ENCODE measurements at places on chromosomes 7 and 10.

GRCh38 chr10:22391600-22391999, 46.3 kb downstream of the SPAG6 start:
- no peak for DNase-seq

DNA sequence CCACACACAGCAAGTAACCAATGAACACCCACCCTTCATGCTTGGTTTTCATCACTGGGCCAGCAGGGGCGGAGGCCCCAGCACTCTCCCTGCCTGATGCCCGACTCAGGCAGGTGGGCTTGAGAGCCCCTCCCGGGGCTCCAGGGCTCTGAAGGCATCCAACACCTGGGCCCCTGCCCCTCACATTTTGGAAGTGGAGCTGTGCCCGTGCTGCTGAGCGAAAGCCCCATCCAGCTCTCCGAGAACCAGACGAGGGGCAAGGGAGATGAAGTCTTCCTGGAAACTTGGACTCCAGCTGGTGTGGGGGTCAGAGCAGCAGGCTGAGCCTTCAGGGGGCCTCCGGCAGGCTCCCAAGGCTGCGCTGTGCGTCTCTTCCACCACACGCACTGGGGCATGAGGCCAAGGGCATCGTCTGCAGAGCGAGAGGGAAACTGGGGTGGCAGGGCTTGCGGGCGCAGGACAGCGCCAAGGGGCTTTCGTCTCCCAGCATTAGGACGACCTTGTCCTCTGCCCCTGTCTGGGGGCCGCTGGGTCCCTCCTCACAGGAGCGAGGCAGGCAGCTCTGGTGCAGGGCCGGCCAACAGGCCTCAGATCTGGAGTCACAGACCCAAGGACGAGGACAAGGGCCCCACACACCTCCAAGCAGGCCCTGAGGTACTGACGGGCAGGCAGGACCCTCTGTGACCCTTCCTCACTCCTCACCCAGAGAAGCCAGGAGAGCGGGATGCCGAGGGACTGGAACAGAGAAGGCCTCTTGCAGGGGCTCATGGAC, 108.3 kb upstream of the FAM20C start:
- DNase-seq: no peak

DNA sequence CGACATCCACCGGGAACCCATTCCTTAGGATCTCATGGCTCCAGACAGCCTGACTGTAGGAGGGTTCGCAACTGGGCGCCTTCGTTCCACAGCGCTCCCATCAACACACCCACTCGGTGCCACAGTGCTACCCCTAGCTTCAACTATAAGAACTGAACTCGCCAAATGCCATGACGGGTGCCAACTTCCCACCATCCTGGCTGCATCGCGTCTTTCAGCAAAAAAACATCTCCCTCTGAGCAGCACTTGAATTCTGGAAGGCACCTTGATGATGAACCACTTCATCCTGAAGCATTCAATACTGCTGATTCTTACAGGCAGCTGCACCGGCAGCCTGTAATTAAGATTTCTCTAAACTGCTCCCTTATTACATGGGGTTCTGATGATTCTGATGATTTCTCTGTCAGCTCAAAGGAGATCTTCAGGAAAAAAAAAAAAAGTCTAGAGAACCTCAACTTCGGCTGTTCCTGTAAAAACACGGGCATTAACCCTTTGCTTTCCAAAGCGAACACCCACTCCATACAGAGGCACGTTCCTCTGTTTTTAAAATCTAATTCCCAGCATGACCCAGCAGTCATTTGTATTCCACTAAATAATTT, 1.3 kb downstream of the CYTH3 start:
- DNase-seq: peak; percentile 84

DNA sequence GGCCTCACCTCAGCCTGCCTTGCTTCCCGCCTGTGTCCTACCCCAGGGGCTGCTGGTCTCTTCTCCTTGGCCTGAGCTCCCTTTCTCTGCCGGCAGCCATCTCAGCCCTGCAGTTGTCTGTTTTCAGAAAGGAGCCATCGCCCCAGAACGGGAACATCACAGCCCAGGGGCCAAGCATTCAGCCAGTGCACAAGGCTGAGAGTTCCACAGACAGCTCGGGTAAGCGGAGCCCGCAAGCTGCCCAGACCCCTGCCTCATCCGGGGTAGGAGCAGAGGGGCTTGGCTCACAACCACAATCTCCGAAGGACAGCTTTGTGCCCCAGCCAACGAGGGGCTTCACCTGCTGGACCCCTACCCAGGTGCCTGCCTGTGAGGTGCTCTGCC, 5.3 kb upstream of the DEPP1 start:
- no peak for DNase-seq

- no peak for DNase-seq
Measured at GRCh38 chr10:103637927-103638557, 144.5 kb downstream of the NEURL1 start.

DNA sequence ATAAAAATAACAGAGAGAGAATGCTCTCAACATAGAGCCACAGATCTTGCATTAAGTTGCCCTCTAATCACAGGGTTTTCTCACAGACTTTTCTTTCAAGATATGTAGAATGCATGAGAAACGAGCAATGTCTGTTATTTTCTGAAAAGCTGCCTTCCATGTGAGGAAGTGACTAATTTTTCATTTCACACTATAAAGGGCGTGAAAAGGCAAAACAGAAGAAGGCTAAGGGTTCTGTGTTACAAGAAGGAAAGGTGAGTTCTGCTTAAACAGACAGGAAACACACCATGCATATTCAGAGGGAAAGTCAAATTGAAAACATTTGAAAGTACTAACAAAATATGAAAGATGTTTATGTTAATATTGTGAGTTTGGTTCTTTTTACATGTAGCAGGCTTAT, 189.2 kb downstream of the SEMA3D start:
- no peak for DNase-seq

- DNase-seq: peak; percentile 45
Measured at GRCh38 chr10:123381224-123381623, 227.0 kb downstream of the BUB3 start.

DNA sequence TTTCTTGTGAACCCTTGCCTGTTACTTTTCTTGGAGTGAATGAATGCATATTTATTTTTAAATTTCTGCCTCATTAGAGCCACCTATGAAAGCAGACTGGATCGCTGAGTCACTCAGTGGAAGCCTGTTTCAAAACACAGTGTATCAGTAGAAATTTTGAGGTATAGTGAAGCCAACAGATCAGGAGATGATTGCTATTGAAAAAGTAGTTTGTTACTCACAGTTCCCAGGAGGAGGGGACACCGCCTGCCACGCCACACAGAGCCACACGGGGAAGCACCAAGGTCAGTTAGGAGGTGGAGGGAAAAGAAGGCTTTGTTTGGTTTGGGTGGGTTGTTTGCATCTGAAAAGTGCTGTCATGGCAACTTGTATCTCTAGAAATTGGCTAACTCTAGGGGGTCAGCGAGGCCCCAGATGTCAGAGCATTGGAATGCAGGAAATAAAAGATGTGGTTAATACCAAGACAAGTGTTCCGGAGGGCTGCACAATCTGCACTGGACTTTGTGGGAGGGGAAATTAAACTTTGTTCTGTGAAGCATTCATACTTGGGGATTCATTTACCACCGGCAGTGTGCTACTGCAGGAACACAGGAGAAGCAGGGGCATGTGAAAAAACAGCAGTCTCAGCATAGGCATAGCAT, 106.4 kb upstream of the SDK1 start:
- peak; percentile 93 for DNase-seq

DNA sequence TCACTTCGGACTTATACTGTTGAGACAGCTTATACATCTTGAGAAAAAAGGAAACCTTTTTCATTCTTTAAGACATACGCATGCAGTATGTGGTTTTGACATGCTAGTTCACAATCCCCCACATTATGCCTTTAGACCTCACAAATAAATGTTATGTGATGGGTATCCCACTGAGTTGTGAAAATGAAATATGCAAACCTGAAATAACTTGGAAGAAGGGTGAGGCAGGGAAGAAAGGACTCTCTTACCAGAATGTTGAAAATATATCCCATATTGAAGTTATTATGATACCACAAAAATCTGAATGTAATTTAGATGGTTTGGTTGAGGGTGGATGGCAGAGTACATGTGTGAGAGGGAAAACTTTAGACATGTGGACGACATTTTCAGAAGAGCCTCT, 379.8 kb downstream of the BBS9 start:
- DNase-seq: no peak

DNA sequence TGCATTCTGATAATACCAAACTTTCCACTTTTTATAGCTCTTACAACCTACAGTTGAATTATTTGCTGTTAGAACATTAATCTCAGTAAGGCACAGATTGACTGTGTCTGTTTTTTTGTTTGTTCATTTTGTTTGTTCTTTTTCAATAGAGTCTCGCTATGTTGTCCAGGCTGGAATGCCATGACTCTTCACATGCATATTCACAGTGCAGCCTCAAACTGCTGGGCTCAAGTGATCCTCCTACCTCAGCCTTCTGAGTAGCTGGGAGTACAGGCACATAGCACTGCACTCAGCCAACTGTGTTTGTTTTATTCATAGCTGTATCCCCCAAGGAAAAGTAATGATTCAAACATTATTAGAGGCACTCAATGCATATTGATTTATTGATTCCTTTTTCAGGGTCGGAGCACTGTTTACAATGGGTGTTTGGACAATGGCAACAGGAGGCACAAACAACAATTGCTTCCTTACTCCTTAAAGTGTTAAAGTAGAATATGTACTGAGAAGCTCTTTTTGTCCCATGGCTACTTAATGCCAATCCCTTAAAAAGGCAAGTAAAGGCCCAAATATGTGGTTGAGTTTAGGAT, 61.1 kb downstream of the SNX13 start:
- DNase-seq: no peak

DNA sequence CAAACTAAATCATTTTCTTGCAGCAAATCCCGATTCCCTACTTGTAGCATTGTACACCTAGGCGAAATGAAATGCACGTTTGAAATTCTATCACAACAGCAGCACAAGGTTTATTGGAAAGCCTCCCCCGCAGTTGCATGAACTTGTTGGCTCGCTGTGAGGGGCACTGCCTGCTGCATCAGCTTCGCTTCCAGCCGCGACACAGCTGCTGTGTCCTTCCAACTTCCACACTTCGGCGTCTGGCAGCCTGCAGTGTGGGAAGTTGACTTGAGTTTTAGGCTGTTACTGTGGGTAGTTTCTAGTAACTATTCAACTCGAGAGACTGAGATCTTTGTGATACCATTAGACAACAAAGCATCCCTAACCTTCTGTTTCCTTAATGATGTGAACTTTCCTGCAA, 315.8 kb upstream of the TPK1 start:
- no peak for DNase-seq

GRCh38 chr10:65275296-65275695, 1650.5 kb upstream of the LRRTM3 start:
- no peak for DNase-seq

GRCh38 chr7:88546808-88547207, 212.7 kb upstream of the ZNF804B start:
- peak; percentile 12 for DNase-seq

DNA sequence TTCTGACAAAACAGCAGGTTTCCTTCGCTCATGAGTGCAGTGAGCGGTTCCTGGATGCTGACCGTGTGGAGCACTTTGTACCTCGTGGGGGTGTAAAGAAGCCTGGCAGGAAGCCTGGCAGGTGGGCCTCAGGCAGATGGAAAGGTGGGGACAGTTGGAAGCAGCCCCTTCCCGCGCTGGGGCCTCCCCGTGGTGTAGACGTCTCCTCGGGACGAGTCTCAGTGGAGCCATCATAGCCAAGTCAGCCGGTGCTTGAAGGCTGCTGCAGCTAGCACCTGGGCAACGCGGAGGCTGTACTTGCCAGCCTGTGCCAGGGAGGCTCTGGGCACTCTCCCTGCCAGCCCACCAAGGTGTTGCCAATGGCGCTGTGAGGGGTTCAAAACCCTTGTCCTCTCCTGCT, 154.5 kb downstream of the WDR37 start:
- no peak for DNase-seq

DNA sequence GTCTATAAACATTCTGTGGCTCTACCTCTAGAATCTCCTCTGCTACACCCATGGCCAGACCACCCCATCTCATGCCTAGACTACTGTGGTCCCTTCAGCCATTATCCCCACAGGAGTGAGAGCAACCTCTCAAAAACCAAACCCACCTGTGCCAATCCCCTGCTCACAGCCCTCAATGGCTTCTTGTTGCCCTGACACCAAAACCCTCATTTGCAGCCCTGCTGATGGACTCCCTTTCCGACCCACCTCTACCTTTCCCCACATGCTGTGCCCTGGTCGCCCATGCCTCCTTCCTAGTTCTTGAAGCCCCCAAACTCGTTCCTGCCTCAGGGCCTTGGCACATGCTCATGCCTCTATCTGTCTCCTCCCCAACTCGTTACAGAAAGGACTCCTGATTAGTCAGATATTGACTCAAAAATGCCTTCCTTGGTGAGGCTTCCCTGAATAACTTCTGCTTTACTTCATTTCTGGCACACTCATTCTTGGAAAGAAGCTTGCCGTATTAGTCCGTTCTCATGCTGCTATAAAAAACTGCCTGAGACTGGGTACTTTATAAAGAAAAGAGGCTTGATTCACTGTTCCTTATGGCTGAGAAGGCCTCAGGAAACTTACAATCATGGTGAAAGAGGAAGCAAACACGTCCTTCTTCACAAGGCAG, 104.2 kb downstream of the TEX36 start:
- DNase-seq: no peak

DNA sequence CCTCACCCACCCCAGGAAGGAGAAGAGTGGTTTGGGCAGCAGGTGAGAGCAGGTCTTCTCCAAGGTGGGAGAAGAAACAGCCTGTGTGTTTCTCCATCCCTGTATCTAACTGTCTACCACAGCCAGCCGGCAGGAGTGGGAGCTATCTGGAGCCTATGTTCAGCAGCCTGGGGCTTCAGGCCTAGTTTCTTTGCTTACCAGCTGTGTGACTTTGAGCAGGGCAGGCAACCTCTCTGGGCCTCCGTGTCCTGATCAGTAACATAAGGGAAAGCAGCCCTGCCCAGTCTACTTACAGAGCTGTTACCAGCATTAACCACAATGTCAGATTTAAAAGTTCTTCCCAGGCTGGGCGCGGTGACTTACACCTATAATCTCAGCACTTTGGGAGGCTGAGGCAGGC, 450.7 kb upstream of the ZMIZ1 start:
- DNase-seq: no peak

DNA sequence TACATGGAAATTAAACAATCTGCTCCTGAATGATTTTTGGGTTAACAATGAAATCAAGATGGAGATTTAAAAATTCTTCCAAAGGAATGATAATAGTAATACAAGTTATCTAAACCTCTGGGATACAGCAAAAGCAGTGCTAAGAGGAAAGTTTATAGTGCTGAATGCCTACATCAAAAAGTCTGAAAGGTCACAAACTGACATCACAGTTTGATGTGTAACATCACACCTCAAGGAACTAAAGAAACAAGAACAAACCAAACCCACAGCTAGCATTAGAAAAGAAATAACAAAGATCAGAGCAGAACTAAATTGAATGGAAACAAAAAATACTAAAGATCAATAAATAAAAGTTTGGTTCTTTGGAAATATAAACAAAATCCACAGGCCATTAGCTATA, 17.4 kb downstream of the ZFAND4 start:
- DNase-seq: no peak
